ENCODE measurements at places on chromosomes 6 and 20.

DNA sequence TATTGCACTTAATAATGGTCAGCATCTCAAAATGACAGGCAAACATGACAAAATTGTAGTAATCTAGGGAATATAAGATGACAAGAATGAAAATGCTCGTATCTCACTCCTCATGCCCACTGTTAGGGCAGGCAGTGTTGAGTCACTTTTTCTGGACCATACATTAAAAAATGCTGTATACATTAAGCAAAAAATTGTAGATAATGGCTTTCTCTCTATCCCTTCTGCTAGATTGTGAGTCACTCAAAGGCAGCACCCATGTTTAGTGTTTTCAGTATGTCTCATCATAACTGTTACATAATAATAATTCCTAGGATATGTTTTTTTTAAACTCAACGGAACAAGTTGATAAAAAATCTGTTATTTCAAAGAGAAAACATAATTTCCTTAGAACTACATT, 199.3 kb downstream of the TENT5A start:
- no peak for DNase-seq

GRCh38 chr20:3461911-3462677, 8.7 kb upstream of the ATRN start:
- no peak for DNase-seq

- no peak for DNase-seq
Observed at GRCh38 chr6:168496139-168496996, 55.4 kb downstream of the SMOC2 start.

DNA sequence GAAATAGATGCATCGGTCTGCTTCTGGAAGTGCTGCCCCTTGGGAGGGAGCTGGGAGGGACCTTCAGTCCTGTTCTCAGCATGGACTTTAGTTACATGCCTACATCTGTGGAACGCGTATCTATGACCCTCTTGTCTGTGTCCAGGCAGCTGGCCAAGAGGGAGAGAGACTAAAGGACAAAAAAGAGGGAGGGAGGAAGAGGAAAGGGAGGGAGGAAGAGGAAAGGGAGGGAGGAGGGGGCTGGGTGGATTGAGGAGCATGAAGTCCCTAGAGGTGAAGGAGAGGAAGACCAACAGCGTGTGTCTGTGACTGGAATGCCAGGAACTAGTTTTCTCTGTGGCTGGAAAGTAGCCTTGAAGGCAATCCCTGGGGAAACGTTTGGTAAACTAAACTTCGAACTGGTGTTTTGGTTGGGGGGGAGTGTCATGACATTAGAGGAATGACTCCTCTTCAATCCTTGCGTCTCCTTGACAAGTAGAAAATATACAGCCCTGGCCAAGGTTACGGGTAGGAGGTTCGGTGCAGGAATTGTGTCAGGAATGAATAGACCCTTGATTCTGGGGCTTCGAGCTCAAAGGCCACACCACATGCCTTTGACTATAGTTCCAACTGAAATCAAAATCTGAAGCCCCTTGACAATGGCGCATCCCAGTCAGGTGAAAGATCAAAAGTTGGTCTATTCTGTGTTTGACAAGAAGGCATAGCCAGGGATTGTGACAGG, 52.0 kb upstream of the PLEKHG1 start:
- DNase-seq = no peak

DNA sequence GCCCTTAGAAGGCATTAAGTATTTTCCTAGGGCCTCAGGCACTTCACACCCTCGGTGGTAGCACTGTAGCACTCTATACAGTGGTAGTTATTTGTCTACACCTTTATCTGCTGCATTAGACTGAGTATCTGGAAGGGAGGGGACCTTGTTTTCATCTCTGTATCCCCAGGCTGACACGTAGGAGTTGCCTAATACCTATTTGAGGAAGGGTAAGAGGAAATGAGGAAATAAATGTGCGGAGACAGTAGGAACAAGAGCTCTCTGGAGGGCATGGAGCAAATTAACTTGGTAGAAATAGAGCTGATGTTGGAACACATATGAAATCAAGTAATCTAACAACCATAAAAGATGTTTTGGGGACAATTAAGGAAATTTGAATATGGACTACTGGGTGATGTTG, 3.9 kb downstream of the CNPY3 start:
- DNase-seq = no peak

GRCh38 chr20:63531686-63532448, 5.3 kb downstream of the PTK6 start:
- DNase-seq = no peak

GRCh38 chr6:147078602-147079001, 125.6 kb upstream of the STXBP5 start:
- no peak for DNase-seq

- no peak for DNase-seq
Observed at GRCh38 chr6:70292193-70292592, 10.7 kb downstream of the COL9A1 start.

DNA sequence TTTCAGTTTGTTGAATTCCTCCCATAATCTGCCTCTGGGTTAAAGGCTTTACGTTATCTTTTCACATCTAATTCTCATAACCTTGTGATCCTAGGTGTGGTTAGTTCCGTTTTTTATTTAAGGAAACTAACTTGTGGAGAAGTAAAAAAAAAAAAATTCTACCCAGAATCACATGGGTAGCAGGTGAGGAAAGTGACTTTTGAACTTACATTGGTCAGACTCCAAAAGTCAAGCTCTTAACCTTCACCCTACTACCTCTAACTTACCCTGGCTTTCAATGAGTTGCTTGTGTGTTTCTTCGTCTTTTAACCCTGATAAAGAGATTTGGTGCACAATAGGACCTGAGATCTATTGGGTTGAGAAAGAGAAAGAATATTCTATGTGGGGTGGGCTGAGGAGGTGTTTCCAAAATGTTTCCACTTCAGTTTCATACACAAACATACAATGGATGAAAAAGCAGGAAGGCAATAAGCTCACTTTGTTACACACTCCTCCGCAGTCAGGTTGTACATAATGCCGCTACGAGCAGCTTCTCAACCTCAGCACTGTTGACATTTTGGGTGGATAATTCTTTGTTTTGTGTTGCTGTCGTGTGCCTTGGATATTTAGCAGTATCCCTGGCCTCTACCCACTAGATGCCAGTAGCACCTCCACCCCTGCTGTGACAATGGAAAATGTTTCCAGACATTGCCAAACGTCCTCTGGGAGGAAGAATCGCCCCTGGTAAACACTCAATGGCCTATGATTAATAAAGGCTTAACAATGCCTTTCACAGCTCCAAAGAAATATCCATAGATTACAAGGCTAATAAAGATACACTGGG, 193.0 kb upstream of the ZNF217 start:
- no peak for DNase-seq

DNA sequence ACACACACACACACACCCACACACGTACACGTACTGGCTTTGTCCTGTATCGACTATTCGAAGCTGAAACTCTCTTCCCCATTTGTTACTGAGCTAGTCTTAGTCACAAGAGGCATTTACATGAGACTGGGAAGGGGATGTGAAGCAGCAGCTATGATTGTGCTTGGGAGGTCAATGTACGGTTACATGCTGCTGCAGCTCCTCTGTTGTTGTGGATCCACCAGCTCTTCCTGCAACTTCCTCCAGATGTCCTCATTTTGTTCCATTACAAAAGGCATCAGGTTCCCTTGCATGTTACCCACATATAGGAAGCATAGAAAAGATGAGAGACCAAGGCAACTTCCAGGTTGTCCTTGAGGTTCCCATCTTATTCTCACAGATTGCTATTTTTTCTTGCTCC, 612.4 kb upstream of the IMPG1 start:
- DNase-seq = no peak

GRCh38 chr6:141354191-141354955, 778.4 kb upstream of the GJE1 start:
- DNase-seq = no peak

- no peak for DNase-seq
Observed at GRCh38 chr6:170437719-170438401, 115.2 kb downstream of the PSMB1 start.

DNA sequence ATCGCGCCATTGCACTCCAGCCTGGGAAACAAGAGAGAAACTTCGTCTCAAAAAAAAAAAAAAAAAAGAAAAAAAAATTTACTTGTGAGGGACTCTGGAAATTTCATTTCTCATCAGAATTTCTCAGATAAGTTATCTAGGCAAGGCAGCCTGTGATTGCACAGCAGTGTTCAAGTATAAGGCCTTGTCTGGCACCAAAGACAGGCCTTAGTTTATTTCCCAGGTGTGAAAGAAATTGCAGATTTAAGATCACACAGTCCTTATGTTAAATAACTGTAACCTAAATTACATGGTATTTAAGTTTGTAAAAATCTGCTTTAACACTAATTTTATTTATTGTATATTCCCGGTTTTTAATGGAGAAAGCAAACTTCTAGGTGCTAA, 34.8 kb downstream of the HFE start:
- no peak for DNase-seq

GRCh38 chr6:80540700-80541099, 434.2 kb downstream of the BCKDHB start:
- DNase-seq = no peak

- DNase-seq = peak; percentile 53
Observed at GRCh38 chr6:12060780-12061609, 48.9 kb downstream of the HIVEP1 start.

GRCh38 chr6:46296586-46296985, 125.8 kb upstream of the ENPP5 start:
- DNase-seq = no peak

GRCh38 chr6:14880677-14881076, 365.2 kb upstream of the JARID2 start:
- no peak for DNase-seq

DNA sequence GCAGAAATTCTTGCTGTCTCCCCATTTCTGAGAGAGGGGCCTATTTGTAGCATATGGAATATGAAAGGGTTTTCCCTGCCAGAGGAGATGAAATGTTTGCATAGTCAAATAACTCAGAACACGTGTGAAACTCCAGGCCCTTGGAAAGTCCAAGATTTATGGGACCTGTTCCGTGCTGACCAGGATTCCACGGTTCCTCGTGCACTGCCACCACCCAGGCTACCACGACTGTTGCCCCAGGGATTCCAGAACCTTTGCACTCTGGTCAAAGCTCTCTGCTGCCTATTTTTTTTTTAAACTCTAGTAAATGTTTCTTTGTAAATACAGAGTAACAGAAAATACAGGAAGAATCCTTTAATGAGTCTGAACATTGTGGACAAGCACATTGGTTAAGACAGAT, 35.0 kb downstream of the MYLK4 start:
- DNase-seq = no peak

- DNase-seq = peak; percentile 35
Observed at GRCh38 chr6:127267646-127268625, 1.3 kb downstream of the RNF146 start.

DNA sequence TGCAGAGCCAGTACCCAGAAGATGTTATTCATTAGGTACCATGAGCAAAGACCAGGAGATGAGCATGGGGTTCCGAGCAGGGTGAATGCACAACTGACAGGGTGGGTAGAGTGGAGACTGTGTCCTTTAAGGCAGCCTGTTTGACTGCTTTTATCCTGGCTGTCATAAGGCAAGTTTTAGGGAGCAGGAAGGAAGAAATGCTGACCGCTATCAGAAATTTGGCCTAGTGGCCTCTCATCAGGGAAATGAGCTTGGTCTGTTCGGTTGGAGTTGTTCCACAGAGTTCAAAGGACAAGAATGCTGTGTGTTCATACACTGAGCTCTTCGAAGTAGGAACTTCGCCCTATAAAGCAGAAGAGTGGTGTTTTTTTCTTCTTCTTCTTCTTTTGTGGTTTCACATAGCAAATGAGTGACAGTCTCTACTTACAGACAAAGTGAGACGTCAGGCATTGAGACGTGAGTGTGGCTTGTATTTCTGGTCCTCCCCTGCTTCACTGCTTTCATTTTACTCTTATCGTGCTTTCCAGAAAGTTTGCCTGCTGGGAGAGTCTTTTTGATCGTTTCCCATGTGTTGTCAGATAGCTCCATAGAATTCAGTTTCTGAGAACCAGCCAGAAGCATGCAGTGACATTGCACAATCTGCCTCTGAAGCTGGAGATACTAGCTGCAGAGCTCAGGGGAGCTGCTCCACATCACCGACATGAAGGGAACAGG, at the start of gene CASS4:
TSS of gene CASS4 (plus strand) at position 502 of the 714 bp plus-strand sequence. CDS start at position 701, 199 bp downstream.
- DNase-seq = no peak

DNA sequence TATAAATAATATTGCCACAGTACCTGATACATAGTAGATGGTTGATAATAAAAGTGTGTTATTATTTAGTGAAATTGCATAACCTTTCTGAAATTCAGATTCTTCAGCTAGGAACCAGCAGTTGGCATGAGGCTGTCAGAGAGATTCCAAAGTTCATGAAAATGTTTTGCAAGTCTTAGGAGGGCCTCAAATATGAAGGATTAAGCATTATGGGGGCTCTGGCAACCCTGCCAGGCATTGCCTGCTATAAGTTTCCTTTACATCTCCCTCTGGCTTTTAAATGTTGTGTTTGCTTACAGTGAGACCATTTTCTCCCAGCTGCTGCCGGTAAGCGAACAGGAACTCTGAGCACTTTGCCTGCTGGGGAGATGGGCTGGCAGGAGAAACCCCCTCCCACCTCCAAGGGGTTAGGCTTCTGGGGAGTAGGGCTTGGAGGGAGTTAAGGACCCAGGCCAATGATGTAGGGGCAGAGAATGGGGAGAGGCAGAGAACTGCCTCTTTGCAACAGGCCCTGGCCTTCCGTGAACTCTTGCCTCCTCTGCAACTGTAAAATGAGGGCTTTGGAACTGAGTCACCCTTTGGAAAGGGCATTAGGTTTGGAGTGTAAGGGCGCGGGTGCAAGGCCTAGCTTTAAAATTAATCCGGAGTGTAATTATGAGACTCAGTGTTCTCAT, 33.2 kb upstream of the KIF3B start:
- no peak for DNase-seq

- no peak for DNase-seq
Observed at GRCh38 chr20:7305976-7306375, 538.5 kb downstream of the BMP2 start.

- no peak for DNase-seq
Observed at GRCh38 chr20:31916708-31917107, 35.1 kb downstream of the PDRG1 start.

DNA sequence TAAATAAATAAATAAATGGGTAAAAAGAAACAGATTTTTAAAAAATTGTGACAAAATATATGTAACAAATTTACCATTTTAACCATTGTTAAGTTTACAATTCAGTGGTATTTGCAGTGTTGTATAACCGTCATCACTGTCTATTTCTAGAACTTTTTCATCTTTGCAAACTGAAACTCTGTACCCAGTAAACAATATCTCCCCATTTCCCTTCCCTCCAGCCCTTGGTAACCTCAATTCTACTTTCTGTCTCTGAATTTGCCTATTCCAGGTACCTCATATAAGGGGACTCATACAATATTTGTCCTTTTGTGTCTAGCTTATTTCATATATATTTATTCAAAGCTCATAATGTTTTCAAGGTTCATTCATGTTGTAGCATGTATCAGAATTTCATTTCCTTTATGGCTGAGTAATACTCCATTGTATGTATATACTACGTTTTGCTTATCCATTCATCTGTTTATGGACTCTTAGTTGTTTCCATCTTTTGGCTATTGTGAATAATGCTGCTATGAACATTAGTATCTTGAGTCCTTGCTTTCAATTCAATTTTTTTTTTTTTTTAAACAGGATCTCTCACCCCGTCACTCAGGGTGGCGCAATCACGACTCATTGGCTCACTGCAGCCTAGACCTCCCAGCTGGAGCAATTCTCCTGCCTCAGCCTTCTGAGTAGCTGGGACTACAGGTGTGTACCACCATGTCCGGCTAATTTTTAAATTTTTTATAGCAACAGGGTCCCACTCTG, 8.9 kb downstream of the MANBAL start:
- DNase-seq = no peak
